A172 (cell line): ENCODE measurements at places on chromosomes 1 and 21. TPM values are rescaled to one million over a fixed set of nuclear protein-coding genes. Genes with fewer than 3 reads are reported as not detected.

Gene ADGRL2
- total RNA-seq = 52.3 and 53.0 TPM in 2 replicates

Gene MROH7
- total RNA-seq = not detected in 2 replicates

Gene STMN1
- total RNA-seq = 222 and 346 TPM in 2 replicates

Gene KRTAP7-1
- not detected in 2 replicates for total RNA-seq

Gene CYP2J2
- total RNA-seq = 0.24 TPM in 1 of 2 replicates, not detected in the other

Gene COL6A2
- 163 and 221 TPM in 2 replicates for total RNA-seq

Gene NLRP3
- total RNA-seq = 0.24 and 0.43 TPM in 2 replicates

Gene DAB1
- not detected in 2 replicates for total RNA-seq

Gene NMNAT2
- 3.0 and 3.1 TPM in 2 replicates for total RNA-seq

Gene LRRC38
- total RNA-seq = not detected in 2 replicates

Gene TMCC2
- total RNA-seq = 8.1 and 11.9 TPM in 2 replicates

Gene TMPRSS2
- 0.05 TPM in 1 of 2 replicates, not detected in the other for total RNA-seq

Gene C8B
- total RNA-seq = not detected in 2 replicates

Gene WLS
- 32.3 and 49.4 TPM in 2 replicates for total RNA-seq

Gene VHLL
- total RNA-seq = not detected in 2 replicates

Gene C4BPA
- total RNA-seq = not detected in 2 replicates

DNA sequence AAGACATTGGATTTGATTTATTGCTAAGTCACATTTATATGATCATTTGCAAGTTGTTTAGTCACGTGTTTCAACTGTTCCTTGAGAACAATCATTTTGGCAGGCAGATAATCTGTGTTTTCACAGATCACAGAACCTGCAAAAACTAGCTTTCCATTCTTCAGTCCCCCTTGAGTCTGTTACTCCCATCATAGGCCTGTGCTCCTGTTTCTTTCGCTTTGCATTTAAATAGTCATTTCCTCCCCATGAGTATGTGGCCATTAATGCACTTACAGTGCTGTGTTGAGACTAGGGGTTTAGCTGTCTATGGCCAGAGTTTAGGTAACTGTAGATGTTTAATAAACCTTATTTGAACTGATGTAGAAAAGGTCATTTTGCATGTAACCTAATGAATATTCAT lies 214.5 kb downstream of the PATJ start:
- no peak for DNase-seq

GRCh38 chr1:245859493-245860114 lies 647.5 kb downstream of the SMYD3 start:
- peak; percentile 53 for DNase-seq

DNA sequence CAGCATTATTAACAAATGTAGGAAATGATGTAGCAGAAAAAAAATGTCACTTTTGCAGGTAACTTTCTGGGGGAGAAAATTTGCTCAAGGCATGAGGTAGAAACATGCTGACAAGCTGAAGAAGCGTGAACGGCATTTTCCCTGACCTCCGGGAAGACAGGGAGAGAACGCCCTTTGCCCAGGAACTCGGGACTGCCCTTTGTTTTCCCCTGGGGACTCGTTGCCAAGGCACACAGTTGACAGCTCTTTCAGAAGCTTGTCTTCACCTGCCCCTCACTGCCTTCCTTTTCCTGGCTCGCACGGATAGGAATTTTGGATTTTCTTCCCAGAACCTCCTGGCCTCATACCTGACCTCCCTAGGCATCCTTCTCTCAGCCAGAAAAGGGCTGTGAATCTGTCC lies 52.7 kb upstream of the COA6 start:
- no peak for DNase-seq

GRCh38 chr1:117559985-117560384 lies 45.9 kb upstream of the TENT5C start:
- no peak for DNase-seq

- DNase-seq = no peak
These were observed 9.8 kb downstream of the IFNGR2 start for GRCh38 chr21:33412832-33413519.

- peak; percentile 91 for DNase-seq
These were observed 16.1 kb upstream of the GPR37L1 start for GRCh38 chr1:202106340-202107254.

- DNase-seq = no peak
These were observed 27.0 kb upstream of the SLC16A1 start for GRCh38 chr1:112982853-112983536.

DNA sequence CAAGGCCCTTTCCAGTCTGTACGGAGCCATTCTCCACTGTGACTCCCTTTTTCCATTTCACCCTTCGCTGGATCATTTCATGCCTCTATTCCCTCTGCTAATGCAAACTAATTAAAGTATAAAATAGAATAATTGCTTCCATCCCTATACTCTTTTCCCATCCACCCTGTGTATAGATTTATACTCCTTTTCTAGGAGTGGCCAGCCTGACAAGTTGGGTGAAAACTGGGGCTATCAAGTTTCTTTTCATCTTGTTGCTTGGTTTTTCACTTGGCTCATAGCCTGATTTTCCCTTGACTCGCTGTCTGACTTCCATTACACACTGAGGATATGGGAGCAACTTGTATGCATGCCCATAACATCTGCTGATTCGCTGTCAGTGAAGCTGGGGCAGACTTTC lies 107.0 kb downstream of the PLXNA2 start:
- peak; percentile 26 for DNase-seq

DNA sequence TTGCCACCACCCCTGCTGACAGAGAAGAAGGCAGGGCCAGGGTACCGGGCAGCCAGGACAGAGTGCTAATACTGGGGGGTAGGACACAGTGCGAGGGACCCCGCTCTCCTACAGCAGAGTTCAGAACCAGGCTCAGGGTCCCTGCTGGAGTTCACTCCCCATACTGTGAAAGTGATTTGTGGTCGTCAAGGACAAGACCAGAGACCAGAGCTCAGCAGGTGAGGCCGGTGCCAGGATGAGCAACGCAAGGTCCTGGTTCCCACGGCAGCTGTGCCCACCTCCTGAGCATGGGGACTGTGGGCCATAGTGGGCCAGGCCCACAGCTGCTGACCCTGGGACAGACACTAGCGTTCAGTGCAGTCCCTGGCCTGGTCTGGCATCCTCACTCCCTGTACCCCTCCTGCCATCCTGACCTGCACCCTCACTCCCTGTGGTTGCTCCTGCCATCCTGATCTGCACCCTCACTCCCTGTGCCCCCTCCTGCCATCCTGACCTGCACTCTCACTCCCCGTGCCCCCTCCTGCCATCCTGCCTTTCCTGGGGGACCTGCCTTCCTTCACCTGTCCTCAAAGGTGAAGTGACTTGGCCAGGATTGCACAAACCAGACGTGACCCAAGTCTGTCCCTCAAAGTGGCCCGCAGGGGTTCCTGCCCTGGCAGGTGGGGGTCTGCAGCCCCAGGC lies 13.8 kb upstream of the PTTG1IP start:
- DNase-seq = no peak

DNA sequence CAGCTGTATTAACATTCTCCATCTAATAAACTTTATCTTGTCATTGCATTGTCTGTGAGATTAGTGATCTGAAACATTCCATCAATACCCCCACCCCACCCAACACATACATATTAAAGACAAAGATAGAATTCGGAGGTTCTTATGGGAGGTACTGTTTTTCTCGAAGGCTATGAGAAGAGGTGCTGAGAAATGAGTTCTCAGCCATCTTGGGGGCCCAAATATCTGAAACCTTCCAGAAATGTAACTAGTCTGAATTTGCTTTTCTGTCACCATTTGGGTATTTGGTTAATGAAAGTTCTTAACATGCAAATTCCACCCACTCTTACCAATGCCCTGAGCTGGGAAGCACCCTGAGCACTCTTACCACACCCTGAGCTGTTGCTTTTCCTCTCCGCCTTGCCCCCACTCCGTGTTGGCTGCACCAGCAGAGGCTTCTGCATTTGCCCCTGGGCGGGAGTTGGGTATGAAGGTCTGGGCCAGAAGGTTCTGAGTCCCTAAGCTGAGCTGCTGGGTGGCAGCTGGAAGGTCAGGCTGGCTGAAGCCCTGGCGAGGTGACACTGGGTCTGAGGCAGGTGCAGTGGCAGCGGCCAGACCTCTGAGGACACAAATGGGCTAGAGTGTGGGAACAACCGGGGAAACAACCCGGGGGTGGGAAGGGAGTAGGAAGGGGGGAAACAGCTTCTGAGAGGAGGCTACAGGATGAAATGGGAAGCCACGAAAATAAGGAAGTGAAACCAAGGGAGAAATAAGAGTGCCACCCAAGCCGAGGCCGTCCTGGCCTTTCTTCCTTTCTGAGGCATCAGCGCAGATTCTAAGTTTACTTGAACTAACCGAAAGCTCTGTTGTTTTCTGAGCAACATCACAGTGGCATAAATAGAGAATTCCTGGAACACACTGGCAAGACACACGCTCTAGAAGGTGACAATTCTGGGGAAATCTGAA lies 26.3 kb upstream of the IER5 start:
- no peak for DNase-seq

DNA sequence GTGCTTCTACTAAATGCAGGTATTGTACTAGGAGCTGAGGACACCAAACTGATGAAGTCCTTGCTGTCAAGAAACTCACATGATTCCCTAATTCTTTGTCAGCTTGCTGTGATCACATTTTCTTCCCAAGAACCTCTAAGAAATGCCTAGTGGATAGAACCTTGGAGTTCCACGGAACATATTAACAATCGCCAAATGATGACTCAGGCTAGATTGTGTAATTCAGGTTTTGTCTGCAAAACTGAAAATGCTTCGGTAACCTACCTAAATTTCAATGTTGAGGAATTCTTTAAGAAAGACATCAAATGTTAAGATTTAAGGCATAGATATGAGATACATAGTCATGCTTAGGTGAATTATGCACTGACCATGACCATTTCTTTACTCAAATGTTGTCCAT lies 1.7 kb upstream of the GADD45A start:
- peak; percentile 66 for DNase-seq

- no peak for DNase-seq
These were observed 63.1 kb downstream of the TOR1AIP2 start for GRCh38 chr1:179814546-179814838.

GRCh38 chr1:224252479-224252878 lies 69.4 kb downstream of the DEGS1 start:
- no peak for DNase-seq

DNA sequence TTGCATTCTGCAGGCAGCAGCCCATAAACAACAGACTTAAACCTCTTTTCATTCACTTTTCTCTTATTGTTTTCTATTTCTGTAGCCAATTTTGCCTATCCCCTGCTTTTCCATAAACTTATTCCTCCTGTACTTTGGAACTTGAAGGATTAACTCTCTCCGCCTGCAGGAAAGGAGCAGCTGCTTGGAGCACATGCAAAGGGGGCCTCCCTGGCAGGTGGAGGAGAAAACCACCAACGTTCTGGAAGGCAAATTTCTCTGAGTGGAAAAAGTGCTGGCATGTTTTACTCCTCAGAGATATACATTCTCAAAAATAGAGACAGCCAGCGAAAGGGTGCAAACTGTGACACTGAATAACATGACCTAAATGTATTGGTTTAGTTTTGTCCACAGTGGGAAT lies 33.6 kb downstream of the RGS21 start:
- DNase-seq = no peak

- peak; percentile 81 for DNase-seq
These were observed 130.3 kb upstream of the PLXNA2 start for GRCh38 chr1:208374391-208374941.

DNA sequence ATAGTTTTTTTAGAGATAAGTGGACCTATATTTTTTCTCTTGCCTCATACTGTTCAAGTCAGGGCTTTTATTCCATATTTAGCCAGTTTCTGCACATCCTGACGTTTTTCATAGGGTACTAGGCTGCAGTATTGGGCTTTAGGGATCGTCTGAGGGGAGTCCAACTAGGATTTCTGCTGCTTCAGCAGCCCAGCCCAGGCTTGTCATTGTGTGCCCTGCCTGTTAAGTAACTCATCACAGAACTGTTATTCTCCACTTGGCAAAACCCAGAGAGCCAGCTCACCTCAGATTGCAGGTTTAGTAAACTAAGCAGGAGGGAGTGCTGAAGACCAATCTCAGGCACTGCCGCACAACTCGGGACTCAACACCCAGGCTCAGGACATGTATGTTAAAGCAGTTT lies 2.8 kb downstream of the GALNT2 start:
- no peak for DNase-seq

GRCh38 chr1:33161061-33161681 lies 20.7 kb downstream of the TRIM62 start:
- no peak for DNase-seq

GRCh38 chr1:44249543-44249942 lies 36.3 kb downstream of the DMAP1 start:
- DNase-seq = no peak

DNA sequence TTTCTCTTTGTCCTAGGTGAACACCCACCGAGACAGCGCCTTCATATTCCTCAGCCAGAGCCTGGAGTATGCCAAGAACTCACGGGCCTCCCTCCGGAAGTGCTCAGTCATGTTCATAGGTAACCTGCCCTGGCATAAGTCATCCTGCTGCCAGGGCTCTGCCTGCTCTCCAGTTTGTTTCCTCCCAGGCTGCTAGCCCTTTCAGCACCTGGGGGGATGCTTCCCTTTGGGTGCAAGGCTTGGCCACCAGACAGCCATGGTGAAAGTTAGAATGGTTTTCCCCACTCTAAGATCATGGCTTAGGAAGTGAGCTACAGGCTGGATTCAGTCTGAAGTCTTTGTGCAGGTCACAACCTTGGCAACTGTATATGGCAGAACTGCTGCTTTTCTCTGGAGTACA lies 9.2 kb upstream of the TTC4 start:
- no peak for DNase-seq

- DNase-seq = no peak
These were observed 56.4 kb downstream of the SASS6 start for GRCh38 chr1:100076319-100076718.

GRCh38 chr21:37264808-37265207 lies 2.3 kb downstream of the VPS26C start:
- no peak for DNase-seq

DNA sequence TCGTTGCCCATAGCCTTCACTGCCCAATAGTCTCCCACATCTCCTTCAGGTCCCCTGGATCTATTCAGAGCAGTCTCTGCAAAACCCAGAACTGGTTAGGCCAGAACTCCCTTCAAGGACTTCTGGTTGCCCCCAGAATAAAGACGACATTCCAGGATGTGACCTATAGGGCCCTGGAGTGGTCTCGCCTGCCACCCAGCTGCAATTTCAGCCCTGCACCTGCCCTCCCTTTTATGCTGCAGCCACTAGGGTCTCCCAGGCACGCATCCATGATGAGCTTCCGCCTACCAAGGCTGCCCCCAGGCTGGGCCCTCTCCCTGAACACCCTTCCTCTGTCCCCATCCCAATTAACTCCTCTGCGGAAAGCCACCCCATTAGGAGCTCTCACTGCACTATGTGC lies 7.2 kb upstream of the TSPEAR start:
- no peak for DNase-seq

DNA sequence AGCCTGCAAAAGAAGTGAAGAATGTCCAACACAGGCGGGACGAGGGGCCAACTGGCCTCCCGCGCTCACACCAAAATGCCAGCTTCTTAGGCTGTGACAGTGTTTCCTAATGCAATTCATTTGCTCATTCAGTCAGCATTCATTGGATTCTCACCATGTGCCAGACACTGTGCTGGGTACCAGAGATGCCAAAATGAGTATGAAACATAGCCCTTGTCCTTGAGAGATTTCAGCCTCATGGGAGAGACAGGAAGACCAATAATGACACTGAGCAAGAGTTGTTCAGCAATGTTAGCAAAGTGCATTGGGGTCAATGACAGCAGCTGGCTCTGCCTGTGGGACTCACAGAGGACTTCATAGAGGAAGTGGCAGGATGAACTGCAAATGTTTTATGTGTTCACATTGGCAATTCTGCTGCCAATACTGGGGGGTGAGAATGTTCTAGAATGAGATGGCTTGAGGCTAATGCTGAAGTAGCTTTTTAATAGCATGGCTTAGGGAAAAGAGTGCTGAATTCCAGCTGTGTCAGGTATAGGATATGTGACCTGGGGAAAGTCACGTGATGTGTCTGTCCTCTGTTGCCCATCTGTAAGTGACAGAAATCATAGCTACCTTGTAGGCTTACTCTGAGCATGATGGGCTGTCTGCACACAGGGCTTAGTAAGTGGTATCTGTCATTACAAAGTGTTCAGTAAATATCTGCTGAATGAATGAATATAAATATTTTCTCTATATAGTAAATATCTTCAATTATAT lies 58.3 kb upstream of the KIF26B start:
- no peak for DNase-seq
